Right atrium auricular region (tissue), 2 donors: ENCODE measurements at places on chromosomes 6 and 20. TPM values are rescaled to one million over a fixed set of nuclear protein-coding genes. Genes with fewer than 3 reads are reported as not detected.
A peak's percentile ranks its signal among the peaks of the same experiment; 100 is the strongest.

GRCh38 chr20:52539891-52540290 is 348.3 kb upstream of the ZFP64 start:
- no peak for DNase-seq

GRCh38 chr20:9978397-9979004 is 56.3 kb upstream of the ANKEF1 start:
- peak; percentile 68 for DNase-seq

GRCh38 chr6:82246370-82246769 is 1.2 kb downstream of the IBTK start:
- no peak for DNase-seq

DNA sequence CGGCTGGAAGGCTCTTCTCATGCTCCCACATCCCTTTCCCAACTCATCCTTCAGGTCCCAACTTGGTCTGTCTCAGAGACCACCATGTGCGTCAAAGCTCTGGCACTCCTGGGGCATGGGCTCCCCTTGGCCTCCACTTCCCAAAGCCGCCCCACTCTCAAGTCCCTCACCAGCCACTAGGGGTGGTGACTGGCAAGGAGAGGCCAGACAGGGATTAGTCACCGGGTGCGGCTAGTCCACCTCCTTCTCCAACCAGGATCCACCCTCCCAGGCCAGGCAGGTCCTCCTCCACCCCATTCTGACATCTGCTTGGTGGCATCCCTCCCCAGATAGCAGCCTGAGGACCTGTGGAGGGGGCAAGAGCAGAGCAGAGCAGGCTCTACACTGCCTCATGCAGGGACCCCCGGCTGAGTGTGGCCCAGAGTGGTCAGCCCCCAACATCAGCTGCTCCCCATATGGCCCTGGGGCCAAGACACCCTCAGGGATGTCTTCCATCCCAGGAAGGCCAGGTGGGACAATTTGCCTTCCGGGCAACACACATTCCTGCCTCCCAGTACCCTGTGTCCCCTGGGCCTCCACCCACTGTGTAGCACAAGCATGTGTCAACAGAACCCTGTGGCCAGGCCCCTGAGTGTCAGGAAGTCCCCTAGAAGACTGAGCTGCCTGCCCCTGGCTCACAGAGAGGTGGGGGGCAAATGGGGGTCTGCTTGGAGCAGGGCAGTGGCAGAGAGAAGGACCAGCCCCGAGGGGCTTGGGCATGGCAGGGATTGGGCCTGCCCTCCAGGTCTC is 29.2 kb downstream of the YTHDF1 start:
- DNase-seq, result no peak

DNA sequence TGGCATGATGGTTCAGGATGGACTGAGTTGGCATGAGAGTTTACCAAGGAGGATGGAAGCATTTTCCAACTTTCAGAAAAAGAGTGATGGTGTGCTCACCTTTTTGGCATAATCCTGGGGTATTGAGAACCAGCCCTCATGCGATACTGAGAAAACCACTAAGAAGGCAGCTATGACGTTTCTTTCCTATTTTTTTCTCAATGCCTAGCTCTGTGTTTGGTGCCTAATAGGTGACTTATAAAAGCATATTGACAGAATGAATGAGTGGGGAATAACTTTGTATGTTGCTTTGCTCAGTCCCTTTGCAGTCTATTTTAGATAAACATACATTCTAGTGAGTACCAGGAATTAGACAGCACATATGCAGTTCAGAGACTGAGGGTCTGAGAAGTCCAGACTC is 816.3 kb downstream of the DHX35 start:
- DNase-seq, result no peak

GRCh38 chr6:4743062-4743461 is 33.1 kb upstream of the CDYL start:
- no peak for DNase-seq

GRCh38 chr6:25835442-25836283 is 3.8 kb upstream of the SLC17A1 start:
- peak; percentile 58 for DNase-seq

The HLA-DPB1 gene
- total RNA-seq, result 22.0 TPM

- no peak for DNase-seq
Measured at GRCh38 chr6:36928547-36928918, 26.0 kb upstream of the PI16 start.

DNA sequence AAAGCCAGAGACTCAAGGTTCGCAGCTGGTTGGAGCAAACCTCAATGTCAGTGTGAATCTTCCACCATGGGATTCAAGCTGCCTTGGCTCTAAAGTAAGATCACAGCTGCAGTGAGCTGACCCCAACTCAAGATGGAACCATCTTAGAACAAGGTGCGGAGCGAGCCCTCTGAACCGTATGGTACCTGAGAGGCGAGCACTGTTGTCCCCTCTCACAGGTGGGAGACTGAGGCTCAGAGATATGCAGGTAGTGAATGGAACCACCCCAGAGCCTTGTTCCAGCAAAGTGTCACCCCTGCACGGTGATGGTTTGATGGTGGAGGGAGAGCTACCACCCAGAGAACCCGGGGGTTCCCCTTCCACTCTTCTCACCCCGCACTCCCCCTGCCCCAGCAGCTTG is 52.5 kb downstream of the BMP7 start:
- no peak for DNase-seq

- no peak for DNase-seq
Measured at GRCh38 chr20:62768551-62769287, 27.6 kb upstream of the MRGBP start.

GRCh38 chr6:120604510-120604909 is 729.8 kb downstream of the TBC1D32 start:
- DNase-seq, result no peak

DNA sequence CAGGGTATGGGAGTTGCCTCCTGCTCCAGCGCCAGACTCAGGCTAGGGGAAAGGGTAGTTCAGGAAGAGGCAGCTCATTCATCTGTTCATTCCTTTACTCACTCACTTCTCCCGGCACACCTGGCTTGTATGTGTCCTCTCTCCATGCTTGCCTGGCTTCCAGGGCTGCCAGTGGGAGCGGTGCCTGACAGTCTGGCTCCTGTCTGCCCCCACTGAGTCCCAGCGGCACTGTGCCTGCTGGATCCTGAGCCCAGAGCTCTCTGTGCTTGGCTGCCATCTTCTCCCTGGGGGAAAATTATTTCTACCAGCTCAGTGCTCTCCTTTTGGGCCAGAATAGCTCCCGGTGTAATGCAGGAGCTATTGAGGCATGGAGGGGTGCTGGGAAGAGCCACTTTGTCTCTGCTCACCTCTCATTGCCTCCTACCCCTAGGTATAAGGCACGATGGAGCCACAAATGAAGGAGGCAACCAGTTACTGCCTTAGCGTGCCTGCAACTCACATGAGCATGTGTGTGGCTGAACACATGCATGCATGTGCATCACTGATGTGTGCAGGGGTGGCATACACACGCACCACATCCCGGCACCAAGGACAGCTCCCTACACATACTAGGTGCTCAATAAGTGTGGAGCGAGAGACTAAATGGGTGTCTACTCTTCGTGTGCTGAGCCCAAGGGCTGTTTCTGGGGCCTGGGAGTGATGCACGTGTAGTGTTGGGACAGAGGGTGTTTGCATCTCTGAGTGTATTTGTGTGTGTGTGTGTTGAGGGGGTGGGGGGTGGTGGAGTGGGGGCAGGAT is 46.6 kb downstream of the CDH22 start:
- DNase-seq, result no peak

- DNase-seq, result no peak
Measured at GRCh38 chr6:29749308-29749662, 26.1 kb downstream of the HLA-F start.

- DNase-seq, result no peak
Measured at GRCh38 chr6:140095532-140095931, 721.1 kb upstream of the CITED2 start.

The OLIG3 gene
- not detected for total RNA-seq

GRCh38 chr20:12130781-12131180 is 213.1 kb downstream of the BTBD3 start:
- DNase-seq, result no peak

DNA sequence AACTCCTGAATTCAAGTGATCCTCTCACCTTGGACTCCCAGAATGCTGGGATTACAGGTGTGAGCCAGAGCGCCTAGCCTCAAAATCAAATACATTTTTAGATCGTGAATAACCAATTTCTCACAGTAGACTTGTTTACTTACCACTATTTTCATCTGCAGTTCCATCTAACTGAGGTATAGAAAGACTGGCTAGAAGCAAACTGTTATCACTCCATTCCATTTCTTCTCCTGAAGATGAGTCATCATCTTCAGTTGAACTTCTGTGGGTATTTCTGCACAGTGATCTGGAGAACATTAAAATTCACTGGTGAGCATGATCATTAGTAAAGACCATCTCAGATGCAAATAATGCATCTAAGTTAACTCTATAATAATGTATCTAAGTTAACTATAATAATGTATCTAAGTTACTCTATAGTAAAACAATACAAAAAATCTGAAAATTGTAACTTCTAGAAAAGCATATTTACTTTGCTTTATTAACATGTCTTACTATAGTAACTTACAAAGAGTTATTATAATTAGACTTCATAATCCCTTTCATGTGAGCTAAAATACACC is 105.4 kb downstream of the REV3L start:
- no peak for DNase-seq

The NKX2-4 gene
- total RNA-seq, result not detected

The LRRC1 gene
- 6.1 TPM for total RNA-seq

The HLA-G gene
- not detected for total RNA-seq

- no peak for DNase-seq
Measured at GRCh38 chr6:131574686-131575085, 1.7 kb downstream of the ARG1 start.

GRCh38 chr6:104987218-104987617 is 30.3 kb downstream of the LIN28B start:
- no peak for DNase-seq

The MYL9 gene
- 558 TPM for total RNA-seq

DNA sequence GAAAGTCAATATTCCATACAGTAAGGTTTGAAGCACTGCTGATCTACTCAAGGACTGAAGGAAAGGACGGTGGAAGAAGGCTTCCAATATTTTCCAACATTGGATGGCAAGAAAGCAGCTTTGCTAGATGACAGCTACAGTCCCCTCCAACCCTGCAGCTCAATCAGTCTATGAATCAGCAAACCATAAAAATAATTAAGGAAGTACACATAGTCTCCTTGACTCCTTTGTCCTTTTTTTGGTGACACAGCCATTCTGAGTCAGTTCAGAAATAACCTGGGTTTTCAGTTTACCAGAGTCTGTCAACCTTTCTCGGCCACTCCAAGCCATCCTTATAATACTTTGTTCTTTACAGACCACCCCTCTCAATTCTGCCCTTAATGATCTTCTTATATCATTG is 232.5 kb downstream of the IBTK start:
- no peak for DNase-seq

GRCh38 chr6:34664256-34664971 is 32.2 kb downstream of the ILRUN start:
- DNase-seq, result no peak

The CTCFL gene
- not detected for total RNA-seq

The TMEM217 gene
- total RNA-seq, result 1.4 TPM

DNA sequence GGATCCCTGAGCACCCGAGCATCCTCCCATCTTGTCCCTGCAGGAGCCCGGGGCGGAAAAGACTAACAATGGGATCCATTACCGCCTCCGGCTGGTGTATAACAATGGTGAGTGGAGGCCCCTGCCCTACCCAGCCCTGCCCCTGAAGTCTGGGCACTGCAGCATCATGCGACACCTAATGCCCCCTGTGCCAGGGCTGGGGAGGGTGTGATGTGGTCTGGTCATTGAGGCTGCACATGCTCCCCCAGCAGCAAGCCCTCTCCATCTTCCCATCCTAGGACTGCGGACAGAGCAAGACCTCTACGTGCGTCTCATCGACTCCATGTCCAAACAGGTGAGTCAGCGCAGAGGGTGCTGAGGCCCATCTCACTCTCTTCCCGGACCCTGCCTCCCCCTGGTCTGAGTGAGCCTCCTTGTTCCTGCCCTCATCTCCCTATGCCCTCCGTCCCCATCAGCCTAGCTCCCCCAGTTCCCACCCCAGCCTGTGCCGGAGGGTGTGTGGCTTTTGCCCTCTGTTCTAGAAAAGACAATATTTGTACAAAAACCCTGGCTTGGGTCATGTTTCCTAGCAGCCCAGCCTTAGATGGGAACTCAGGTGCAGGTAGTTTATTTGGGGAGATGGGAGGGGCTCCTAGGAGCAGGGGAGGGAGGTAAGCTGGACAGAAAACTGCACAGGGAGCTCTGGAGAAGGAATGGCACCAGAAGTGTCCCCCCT is 13.5 kb downstream of the EBF4 start:
- no peak for DNase-seq

DNA sequence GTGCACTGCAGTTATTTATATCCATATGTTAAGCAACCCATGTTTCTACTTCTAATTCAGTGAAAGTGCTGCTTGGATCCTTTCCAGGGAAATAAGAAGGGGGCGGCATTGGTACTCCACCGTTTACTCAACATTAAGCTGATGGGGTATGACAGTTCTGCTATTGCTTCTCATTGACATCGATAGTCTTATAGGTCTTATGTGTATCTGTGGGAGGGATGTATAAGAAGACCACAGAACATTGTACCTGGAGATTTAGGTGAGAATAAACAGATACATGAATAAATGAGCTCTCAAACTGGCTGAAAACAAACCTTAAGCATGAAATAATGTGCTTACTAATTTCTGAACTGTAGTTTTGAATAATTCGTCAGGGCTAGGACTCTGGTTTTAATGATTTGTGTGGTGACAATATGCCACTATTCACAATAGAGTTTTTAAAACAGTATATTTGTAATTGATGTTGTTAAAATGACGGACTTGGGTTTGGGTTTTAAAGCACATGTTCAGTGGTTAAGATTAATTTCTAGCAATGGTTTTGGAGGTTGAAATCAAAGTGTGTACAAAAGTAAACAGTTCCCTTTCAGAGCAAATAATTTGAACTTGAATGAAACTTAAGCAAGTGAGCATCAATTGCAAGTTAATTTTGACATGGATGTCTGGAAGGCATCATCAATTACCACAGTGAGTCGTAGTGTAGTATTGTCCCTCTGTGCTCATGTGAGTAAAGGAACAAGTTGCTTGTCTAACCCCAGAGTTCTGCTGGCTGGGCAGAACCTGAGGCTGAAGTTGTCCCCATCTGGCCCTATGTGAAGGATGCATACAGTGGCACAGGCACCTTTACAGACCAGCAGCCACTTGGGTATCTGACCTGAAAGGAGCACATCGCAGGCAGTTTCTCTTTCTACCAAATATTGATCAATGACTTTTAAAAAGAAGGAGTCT is 84.7 kb upstream of the SUPT3H start:
- no peak for DNase-seq

- DNase-seq, result no peak
Measured at GRCh38 chr6:33128318-33128717, 52.5 kb downstream of the HLA-DPB1 start.

The LY6G6C gene
- total RNA-seq, result 1.3 TPM

- DNase-seq, result no peak
Measured at GRCh38 chr20:57237585-57237953, 28.9 kb downstream of the BMP7 start.

DNA sequence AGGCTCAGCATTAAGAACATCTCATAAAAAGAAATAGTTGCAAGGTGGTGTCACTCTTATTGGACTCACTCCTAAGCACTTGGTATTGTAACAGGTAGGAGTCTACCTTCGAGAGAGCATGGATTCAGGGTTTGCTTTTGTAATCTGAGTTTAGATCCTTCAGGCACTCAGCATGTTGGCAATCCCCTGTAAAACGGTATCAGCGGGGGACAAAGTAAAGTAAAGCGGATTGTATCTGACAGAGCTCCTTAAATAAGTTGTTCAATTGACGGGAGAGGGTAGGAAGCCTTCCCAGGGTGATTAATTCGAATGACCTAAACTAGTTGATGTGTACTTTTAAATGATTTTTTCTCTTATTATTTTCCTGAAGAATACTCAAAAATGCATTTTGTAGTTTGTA is 869.8 kb upstream of the EPHA7 start:
- no peak for DNase-seq
